ENCODE measurements at places on chromosomes 2 and 18.
A peak's percentile ranks its signal among the peaks of the same experiment; 100 is the strongest.

- DNase-seq: no peak
These were observed 389.1 kb downstream of the LRRTM1 start for GRCh38 chr2:79915455-79915854.

DNA sequence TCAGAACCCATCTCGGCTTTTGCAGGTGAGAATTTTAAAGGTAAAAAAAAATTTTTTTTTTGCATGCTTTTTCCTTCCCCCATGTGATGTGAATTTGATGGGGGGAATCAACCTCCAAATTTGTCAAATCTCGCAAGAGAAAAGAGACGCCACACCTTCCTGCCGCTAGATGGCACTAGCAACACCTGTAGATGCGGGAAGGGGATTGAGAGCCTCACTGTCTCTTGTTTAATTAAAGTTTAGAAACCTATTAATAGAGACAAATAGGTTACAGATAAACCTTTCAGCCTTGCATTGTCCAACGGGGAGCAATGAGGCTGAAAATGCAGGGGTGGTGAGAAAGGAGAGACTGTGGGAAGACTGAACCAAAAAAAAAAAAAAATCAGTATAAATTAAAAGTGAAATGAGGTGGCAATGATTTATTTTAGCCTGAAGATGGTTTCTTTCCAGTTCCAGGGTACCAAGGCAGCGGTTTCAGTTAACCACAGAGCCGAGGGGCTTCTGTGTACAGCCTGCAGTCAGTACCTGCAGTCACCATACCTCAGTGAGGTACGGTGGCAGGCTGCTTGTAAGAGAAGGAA lies 84.6 kb downstream of the NRP2 start:
- peak; percentile 62 for DNase-seq

GRCh38 chr2:240708457-240708856 lies 16.8 kb downstream of the AQP12A start:
- no peak for DNase-seq

GRCh38 chr18:57747809-57748680 lies 55.1 kb downstream of the ATP8B1 start:
- no peak for DNase-seq

- DNase-seq: no peak
These were observed 84.9 kb downstream of the EFEMP1 start for GRCh38 chr2:55838653-55839052.

All from GM10248 (cell line).